H7 (cell line): ENCODE measurements at places on chromosomes 1 and 21.

DNA sequence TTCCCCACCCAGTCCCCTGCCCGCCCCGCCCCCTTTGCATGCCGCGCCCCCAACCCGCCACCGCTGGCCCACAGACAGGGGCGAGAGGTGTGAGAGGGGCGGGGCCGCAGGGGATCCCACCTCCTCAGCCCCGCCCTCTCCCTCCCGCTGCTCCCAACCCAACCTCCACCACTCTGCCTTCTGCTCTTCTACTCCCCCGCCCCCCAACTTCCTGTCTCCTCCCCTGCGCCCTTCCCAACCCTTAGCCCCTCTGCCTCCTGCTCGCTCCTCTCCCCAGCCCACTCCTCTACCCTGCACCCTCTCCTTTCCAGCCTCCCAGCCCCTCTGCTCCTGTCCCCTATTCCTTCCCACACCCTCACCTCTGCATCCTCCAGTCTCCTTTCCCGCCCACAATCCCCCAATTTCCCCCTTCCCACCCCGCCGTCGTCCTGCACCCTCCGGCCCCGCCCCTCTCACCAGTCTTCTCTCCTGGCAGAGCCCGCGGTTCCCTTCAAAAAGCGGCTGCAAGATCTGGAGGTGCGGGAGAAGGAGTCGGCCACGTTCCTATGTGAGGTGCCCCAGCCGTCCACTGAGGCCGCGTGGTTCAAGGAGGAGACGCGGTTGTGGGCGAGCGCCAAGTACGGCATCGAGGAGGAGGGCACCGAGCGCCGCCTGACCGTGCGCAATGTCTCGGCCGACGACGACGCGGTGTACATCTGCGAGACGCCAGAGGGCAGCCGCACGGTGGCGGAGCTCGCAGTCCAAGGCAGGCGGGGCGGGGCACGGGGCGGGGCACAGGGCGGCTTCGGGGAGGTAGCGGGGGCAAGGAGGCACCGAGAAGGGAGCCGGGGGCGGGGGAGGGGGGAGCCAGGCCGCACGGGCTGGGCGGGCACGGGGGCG is 5.4 kb downstream of the OBSCN start:
- DNase-seq = peak; percentile 100

DNA sequence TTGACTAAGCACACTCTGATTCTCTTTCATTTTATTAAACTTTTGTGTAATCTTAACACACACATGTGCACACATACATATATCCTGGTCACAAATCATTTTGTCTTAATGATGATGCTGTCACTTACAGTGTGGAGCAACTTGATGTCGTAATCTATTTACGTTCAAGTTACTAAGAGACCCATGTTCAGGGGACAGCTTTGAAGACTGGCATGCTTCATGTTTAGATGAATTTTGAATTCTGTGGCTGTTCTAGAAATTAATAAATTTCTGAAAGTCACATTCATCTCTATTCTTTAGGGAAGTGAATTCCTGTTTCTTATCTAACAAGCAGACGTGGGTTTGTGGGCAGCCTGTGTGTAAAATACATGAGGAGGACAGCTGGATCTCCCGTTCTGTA is 1637.8 kb downstream of the PLA2G4A start:
- DNase-seq = no peak

GRCh38 chr1:60639287-60639686 is 443.1 kb upstream of the NFIA start:
- DNase-seq = no peak

- DNase-seq = no peak
Observed at GRCh38 chr1:203512517-203512847, 18.5 kb downstream of the OPTC start.
